Lower lobe of right lung (tissue), 2 donors: ENCODE measurements at places on chromosomes 16 and 17. TPM values are rescaled to one million over a fixed set of nuclear protein-coding genes. Genes with fewer than 3 reads are reported as not detected.

DNA sequence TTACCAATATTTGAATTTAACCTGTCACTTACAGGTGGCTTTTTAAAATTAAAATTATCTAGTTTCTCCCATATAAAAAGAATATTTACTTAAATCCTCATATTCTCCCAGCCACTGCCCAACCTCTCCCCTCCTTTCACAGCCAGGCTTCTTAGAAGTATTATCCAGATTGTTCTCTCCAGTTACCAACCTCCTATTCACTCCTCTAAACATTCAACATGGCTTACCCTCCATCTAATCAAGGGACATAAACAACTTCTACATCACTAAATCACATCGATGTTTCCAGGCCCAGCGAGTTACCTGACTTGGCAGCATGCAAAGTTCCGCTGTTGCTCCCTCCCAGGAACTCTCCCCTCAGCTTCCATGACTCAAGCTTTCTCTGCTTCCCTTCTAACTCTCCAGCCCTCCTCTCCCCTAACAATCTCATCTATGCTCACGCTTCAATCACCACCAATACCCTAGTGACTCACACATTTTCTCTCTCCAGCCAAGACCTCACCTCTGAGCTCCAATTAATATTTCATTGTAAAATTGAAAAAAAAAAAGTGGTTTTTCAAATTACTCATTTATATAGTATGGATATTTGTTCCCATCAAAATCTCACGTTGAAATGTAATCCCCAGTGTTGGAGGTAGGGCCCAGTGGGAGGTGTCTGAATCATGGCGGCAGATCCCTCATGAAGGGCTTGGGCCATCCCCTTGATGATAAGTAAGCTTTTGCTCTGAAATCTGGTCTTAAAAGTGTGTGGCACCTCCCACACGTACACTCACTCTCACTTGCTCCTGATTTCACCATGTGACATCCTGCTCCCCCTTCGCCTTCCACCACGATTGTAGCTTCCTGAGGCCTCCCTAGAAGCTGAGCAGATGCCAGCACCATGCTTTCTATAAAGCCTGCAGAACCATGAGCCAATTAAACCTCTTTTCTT lies 88.5 kb downstream of the HELZ start:
- DNase-seq: no peak

- no peak for DNase-seq
These were observed 4.0 kb upstream of the FASN start for GRCh38 chr17:82101767-82102679.

- peak; percentile 22 for DNase-seq
These were observed 148.0 kb upstream of the TNRC6C start for GRCh38 chr17:77810536-77810935.

The LRRC37A gene
- total RNA-seq: 3.3 TPM

- DNase-seq: no peak
These were observed 838 bp upstream of the TMEM97 start for GRCh38 chr17:28317966-28318758.
